ENCODE measurements at places on chromosomes 11 and 22. TPM values are rescaled to one million over a fixed set of nuclear protein-coding genes. Genes with fewer than 3 reads are reported as not detected.

- no peaks in the 10 kb centered on the region for H3K36me3 ChIP-seq
- H3K27ac ChIP-seq: no peak overlapping the region
- DNase-seq: no peak
- H3K27me3 ChIP-seq: no peaks in the 10 kb centered on the region
- peaks cover 8% of the 10 kb centered on the region for H3K4me1 ChIP-seq
Observed at GRCh38 chr11:2741377-2742131, 41.8 kb upstream of the KCNQ1OT1 start.

- H3K27ac ChIP-seq: no peak overlapping the region
- H3K4me1 ChIP-seq: no peaks in the 10 kb centered on the region
- no peak overlapping the region for H3K4me3 ChIP-seq
- H3K27me3 ChIP-seq: peaks cover 29% of the 10 kb centered on the region
Observed at GRCh38 chr11:2791139-2791520, 91.3 kb upstream of the KCNQ1OT1 start.

GRK3 gene
- 19.4 TPM for total RNA-seq

HEPN1 gene
- not detected for total RNA-seq
